ENCODE measurements at places on chromosomes 4 and X.

GRCh38 chr4:126957556-126957955 is 675.2 kb upstream of the INTU start:
- no peak for DNase-seq

DNA sequence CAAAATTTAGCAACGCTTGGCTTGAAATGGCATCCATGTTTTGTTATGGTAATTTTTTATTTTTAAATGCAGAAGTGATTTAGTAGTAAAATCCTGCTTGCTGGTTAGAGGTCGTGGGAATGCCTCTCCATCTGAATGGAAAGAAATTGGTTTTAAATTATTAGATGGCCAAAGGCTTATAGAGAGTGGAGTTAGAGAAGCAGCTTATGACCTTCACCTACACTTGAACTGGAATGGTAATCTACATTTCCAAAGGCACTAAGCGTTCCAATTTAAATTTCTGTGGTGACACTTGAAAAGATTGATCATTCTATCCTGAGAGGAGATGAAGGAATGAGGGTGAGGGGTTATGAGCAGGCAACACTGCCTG is 280.7 kb downstream of the RAPGEF2 start:
- DNase-seq = no peak

GRCh38 chr4:186159613-186160012 is 31.8 kb upstream of the CYP4V2 start:
- DNase-seq = no peak

- DNase-seq = no peak
These were observed 450.6 kb upstream of the TENM3 start for GRCh38 chr4:181792641-181793040.

DNA sequence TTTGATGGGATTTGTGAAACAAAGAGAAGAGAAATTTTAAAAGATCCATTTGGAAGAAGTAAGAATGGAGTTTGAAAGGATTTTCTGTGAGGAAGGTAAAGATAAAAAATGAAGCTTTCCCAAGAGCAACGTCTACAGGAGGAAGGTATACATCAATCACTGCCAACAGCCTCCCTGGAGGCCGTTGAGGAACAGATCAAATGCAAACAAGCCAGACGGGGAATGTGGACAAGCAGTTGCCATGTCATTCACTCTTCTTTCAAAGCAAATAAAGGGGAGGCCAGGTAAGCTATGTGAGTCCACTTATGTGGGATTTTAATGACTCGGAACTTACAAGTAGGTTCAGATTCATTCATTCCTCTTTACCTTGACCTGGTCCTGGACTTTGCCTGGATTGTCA is 1020.5 kb upstream of the AGA start:
- DNase-seq = no peak

GRCh38 chrX:24259544-24260240 is 54.2 kb downstream of the SUPT20HL2 start:
- DNase-seq = no peak

GRCh38 chrX:118675966-118676349 is 51.4 kb upstream of the IL13RA1 start:
- DNase-seq = no peak

DNA sequence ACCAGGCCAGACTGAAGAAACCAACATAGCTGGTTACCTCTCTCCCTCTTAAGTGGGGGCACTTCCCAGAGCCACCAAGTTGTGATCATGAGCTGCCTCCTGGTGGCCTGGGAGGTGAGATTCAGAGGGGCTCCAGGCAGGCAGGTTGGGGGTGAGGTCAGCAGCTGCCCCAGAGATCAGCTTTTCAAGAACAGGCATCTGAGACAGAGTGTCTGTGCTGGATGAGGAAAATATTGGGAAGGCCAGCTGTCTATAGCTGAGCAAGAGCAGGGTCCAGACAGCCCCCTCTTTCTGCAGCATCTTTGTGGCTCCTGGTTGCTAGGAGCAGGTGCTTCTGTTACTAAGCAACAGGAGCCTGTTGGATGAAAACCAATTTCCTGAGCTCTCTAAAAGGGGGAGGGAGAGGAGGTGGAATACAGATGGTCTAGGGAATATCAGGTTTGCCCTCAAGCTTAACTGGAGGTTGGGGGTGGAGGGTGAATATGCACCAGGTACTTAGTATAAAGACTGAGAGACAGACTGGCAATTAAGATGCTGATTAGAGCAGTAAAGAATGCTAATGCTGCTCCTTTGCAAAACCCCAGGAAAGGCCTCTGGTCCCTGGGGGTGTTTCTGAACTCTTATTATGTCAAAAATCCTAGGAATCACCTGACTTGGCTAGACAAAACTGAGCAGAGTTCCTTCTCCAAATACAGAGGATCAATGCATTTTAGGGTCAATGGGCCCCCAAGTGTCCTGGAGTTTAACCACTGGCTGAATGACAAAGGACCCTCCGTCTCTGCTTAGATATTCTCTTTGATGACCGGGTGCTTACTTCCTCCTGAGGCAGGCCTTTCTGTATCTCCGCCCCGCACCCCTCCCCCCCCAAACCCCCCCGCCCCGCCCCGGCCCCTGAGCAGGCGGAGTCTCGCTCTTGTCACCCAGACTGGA is 21.4 kb downstream of the ZCCHC13 start:
- DNase-seq = no peak

- DNase-seq = no peak
These were observed 113.6 kb downstream of the CNKSR2 start for GRCh38 chrX:21487832-21488231.

GRCh38 chrX:39442332-39442731 is 641.1 kb downstream of the MID1IP1 start:
- no peak for DNase-seq

- no peak for DNase-seq
These were observed 55.7 kb downstream of the BTC start for GRCh38 chr4:74738464-74739143.

- DNase-seq = no peak
These were observed 44.9 kb downstream of the CENPC start for GRCh38 chr4:67500373-67500772.

- no peak for DNase-seq
These were observed 38.7 kb upstream of the HELT start for GRCh38 chr4:184979461-184980124.

GRCh38 chrX:11081511-11081910 is 29.6 kb upstream of the HCCS start:
- DNase-seq = no peak

GRCh38 chr4:169132561-169133305 is 122.7 kb upstream of the CBR4 start:
- DNase-seq = no peak

GRCh38 chr4:53962516-53963225 is 101.7 kb downstream of the CHIC2 start:
- no peak for DNase-seq

DNA sequence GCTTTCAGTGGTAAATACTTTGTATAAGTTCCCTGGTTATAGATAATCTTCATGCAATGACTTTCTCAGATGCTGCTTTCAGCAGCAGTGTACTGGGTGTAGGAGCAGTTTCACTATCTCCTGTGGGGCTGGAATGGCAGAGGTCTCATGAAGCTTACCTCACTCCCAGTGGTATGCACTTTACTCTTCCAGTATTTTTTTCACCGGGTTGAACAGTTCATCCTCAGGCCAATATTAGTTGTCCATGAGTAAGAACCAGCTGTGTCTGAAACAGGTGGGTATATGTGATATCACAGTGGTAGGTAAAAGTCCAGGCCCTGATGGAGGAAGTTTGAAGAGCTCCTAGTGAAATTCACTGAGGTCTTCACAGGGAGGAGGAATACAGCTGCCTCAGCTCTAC is 351.5 kb upstream of the EMCN start:
- DNase-seq = no peak

All from stimulated activated CD4-positive, alpha-beta T cell treated with anti-CD3 and anti-CD28 coated beads, Interleukin-2, amount 100 ng/mL, for 24 hours (primary cell).